ENCODE measurements at places on chromosomes 4 and X. TPM values are rescaled to one million over a fixed set of nuclear protein-coding genes. Genes with fewer than 3 reads are reported as not detected.

The WAS gene
- 18.3 TPM for polyA plus RNA-seq

The FABP2 gene
- polyA plus RNA-seq, result not detected

The TIGD2 gene
- 3.9 TPM for polyA plus RNA-seq

The ZCCHC18 gene
- 5.0 TPM for polyA plus RNA-seq

The BMP3 gene
- polyA plus RNA-seq, result not detected

The SHROOM4 gene
- polyA plus RNA-seq, result not detected

The DCAF12L2 gene
- polyA plus RNA-seq, result not detected

The CLCN4 gene
- polyA plus RNA-seq, result 0.69 TPM

The GAGE12J gene
- not detected for polyA plus RNA-seq

The ERAS gene
- polyA plus RNA-seq, result not detected

The ASB11 gene
- polyA plus RNA-seq, result not detected

The CXXC4 gene
- polyA plus RNA-seq, result 0.29 TPM

The PDZD4 gene
- polyA plus RNA-seq, result 0.93 TPM

The TMPRSS11A gene
- polyA plus RNA-seq, result not detected

The FRAS1 gene
- not detected for polyA plus RNA-seq

The GAGE12F gene
- not detected for polyA plus RNA-seq

The GAGE2A gene
- not detected for polyA plus RNA-seq

The NXF2B gene
- polyA plus RNA-seq, result not detected

The GAGE12H gene
- polyA plus RNA-seq, result not detected

The STK26 gene
- 104 TPM for polyA plus RNA-seq

The SLC4A4 gene
- 7.1 TPM for polyA plus RNA-seq

The NUP62CL gene
- polyA plus RNA-seq, result 1.3 TPM

The SPARCL1 gene
- not detected for polyA plus RNA-seq

The ESX1 gene
- polyA plus RNA-seq, result not detected

The DRD5 gene
- not detected for polyA plus RNA-seq

The PHEX gene
- not detected for polyA plus RNA-seq

The PLXNB3 gene
- polyA plus RNA-seq, result not detected

The VCX3B gene
- polyA plus RNA-seq, result not detected

The SLITRK4 gene
- not detected for polyA plus RNA-seq

The ITIH6 gene
- not detected for polyA plus RNA-seq

The POLN gene
- 0.41 TPM for polyA plus RNA-seq

The SLC49A3 gene
- polyA plus RNA-seq, result 7.1 TPM

The GAGE12E gene
- polyA plus RNA-seq, result not detected

The CTAG1B gene
- not detected for polyA plus RNA-seq

The XAGE2 gene
- not detected for polyA plus RNA-seq

All from immature natural killer cell (primary cell).